ENCODE measurements at places on chromosomes 3 and 15.

DNA sequence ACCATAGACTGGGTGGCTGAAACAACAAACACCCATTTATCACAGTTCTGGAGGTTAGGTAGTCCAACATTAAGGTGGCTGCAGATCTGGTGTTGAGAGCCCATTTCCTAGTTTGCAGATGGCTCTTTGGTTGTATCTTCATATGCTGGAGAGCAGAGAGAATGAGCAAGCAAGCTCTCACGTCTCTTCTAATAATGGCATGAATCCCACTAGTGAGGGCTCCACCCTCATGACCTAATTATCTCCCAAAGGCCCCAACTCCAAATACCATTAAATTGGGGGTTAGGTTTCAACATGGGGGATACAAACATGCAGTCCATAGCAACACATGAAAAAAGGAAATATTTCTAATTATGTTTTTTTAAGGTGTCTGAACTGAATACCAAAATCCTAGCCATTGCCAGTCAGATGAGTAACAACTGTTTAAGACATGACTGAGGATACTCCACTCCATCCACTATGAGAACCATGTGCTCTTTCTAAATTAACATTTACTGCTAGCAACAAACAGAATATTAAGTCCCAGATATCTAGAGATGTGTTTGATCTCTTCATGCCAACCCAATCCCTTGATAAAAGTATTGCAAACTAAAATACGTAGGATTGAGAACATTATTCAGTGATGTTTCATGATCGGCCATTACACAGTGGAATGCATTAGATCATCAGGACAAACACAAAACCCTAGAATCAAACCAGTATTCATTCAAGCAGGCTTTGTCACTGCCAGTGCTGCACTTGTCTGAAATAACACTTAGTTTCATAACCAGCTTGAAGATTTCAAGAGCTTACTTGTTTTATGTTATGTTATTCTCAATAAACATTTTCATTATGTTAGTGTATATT, 340.3 kb downstream of the SLC9A9 start:
- no peak for DNase-seq

- DNase-seq: no peak
Measured at GRCh38 chr3:53346514-53346913, 829 bp downstream of the DCP1A start.

GRCh38 chr15:69131362-69132220, 28.8 kb upstream of the GLCE start:
- DNase-seq: no peak

GRCh38 chr3:72177075-72178050, 392.4 kb upstream of the PROK2 start:
- no peak for DNase-seq

DNA sequence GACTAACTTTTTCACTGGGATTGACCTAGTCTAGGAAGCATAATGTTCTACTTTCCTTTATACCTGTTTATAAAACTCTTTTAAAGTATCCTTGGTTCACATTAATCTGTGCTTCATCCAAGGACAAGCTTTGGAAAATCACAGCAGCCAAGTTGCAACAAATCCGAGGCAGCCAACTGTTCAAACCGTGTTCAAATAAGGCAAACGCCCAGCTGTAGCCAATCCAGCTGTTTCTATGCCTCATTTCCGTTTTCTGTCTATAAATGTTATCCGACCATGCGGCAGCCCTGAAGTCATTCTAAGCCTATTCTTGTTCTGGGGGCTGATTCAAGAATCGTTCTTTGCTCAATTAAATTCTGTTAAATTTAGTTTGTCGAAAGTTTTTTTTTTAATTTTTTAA, 78.3 kb downstream of the FMN1 start:
- no peak for DNase-seq

DNA sequence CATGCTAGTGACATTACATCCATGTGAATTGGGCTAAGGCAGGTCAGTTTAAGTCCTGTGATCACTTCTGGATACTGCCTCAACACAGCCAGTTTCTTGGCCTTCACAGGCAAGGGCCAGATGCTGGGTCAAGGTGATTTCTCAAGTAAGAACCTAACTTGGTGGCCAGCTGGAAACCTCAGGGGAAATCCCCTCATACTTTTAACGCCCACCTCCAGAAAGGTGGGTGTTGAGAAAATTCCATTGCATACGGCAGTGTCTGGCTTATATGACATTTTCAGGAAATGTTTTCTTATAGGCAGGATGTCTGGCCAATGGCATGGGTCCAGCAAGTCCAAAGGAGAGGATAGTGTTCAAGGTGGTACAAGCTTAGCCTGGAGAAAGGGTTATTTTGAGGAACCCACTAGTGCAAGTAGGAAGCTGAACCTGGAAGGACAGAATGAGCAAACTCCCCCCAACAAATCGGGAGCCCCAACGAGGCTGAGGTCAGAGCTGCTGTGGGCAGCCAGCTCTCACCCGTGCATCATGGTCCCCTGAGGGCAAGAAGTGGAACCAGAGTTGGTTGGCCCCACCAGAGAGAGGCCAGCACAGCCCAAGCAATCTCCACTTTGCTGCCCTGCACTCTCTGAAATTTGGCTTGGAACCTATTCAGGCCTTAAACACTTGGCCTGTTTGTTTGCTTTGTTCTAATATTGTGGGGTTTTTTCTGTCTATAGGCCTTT, 135.4 kb downstream of the PDE8A start:
- no peak for DNase-seq

DNA sequence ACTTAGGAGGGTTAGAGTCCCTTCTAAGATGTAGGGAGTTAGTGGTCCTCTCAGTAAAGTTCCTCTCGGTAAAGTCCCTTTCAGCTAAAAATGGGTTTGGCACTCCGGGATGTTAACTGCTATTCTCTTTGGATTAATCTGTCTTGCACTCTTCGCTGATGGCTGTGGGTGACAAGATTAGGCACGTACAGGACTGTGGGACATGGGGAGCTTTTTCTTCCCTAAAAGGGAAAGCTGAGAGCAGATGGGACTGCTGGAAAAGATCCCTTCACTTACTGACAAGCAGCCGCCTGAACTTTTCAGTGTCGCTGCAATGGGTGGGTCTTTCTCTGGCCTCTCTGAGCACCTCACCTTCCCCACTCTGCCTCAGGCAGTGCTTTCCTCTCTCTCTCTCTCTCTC, 16.4 kb upstream of the HHATL start:
- DNase-seq: no peak

DNA sequence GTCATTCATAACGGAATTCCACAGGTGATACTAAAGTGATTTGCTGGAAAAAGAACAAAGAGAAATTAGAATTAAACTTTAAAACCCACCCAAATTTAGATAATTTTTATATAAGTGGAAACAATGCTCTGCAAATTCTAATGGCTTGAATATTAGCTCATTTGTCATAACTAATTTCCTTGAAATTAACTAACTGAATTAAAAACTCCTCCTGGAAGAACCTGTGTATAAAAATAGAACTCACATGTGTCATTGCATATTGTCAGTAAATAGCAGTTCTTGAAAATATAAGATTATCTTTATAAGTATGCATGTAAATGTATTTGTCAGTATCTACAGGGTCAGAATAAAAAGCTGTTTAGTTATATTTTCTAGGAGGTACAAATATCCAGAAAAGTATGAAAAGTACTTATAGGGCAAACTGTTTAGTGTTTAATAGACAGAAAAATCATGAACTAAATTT, 16.3 kb downstream of the ZIC1 start:
- DNase-seq: no peak

DNA sequence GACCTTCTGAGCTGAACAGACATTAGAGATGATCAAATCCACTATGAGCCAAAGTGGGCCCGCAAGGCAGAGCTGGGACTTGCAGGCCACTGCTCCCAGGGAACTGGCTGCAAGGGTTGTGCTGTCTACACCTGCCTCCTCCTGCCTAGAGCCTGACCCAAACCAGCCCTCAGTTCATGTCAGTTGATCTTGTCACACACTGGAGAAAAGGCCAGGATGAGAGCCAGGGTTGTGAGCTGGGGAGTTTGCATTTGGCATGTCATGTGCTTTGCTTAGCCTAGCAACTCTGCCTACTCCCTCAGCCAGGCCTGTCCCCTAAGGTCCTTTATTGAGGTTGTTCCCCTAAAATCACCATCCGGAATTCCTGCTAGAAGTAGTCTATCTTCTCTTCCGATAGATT, 67.8 kb downstream of the RAB11A start:
- DNase-seq: no peak

GRCh38 chr15:69223083-69223813, 62.8 kb downstream of the GLCE start:
- DNase-seq: no peak

DNA sequence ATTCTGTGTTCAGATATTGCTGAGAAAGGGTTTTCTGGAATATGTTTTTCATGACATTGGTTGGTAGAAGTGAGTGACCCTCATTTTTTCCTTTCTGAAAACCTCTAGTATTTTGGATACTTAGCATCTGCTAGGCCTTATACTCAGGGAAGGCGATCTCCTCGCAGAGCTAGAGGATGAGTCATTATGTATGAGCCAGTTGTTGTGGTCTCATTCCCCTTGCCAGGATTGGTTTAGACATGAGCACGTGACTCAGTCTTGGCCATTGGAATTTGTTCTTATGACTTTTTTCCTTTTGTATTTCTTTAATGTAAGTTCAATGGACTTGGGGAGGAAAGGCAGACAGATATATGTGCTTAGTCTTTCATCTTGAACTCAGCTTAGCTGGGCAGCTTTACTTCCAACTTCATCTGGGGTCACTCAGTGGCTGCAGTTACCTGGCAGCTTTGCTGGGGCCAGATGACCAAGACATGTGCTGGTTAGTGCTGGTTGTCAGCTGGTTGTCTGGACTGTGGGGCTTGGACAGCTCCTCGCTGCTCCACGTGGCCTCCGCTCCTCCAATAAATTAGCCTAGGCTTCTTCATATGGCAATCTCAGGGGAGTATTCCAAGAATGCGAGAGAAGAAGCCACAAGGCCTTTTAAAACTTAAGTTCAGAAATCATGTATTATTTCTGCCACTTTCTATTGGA, 207.5 kb downstream of the IL20RB start:
- no peak for DNase-seq

- DNase-seq: no peak
Measured at GRCh38 chr3:72488738-72489035, 359.6 kb downstream of the SHQ1 start.

GRCh38 chr3:127000119-127000518, 17.2 kb downstream of the PLXNA1 start:
- DNase-seq: no peak

DNA sequence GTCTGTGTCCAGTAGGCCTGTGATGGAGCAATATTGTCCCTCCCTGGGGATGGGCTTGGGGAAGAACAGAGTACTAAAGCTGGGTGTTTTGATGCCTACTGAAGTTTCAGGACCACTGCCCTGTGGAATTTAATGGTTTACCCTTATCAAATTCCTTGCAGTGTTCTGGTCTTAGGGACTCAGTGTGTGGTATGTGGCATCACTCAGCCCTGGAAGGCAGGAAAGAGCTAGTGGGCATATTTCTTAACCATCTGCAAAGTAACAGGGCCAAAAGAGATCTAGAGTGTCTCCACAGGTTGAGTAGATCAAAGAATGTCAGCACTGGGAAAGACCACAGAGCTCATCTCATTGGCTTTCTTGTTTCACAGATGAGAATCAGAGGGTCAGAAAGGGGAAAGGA, 11.8 kb upstream of the SCN10A start:
- no peak for DNase-seq

DNA sequence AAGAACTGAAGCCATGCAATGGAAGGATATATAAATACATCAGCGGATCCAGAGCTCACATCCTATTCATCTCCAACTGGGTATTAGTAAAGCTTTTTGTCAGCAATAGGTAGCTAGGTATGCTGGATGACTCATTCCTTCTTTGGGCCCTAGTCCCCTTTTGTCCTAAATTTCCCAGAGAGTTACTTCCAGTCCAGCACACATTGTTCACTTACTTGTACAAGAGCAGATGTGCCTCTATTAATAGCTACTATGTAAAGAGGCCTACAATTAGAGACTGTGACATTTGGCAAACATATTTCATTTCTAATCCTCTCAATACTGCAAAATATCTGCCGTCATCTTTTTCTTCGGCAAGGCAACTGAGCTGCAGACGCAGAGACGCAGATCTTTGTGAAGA, 1.7 kb upstream of the SLC4A7 start:
- no peak for DNase-seq

DNA sequence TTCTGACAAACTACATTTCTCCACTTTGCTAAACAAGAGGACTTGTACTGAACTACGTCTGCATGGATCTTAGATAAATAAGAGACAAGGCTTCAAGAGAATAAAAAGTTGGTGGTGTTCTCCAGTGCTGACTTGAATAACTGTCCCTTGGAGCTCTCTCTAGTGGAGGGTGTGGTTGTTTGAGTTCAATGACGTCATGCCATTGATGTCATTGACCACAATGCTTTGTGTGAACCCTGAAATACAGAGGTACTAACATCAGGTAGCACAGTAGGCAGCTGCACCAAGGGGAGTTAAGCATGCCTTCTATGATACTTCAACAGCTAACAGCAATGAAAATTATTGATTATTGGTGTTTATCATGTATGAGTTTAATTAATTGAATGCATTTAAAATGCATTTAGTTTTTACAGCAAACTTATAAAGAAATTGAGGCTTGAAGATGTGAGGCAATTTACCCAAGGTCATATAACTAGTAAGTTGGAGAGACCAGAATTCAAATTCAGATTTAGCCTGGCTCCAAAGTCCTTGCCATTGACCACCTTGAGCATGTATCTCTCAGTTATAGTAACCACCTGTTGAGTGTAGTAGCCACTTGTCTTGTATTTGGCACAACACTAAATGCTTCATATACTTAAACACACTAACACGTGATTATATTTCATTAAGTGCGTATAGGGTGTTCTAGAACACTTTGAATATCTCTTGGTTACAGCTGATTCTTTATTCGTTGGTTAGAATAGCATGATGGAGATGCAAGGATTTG, 126.0 kb upstream of the ANKRD28 start:
- no peak for DNase-seq

GRCh38 chr15:36347272-36347858, 232.1 kb upstream of the CDIN1 start:
- no peak for DNase-seq

- DNase-seq: no peak
Measured at GRCh38 chr3:111506435-111506834, 35.6 kb upstream of the CD96 start.

- no peak for DNase-seq
Measured at GRCh38 chr15:78213956-78214355, 20.4 kb downstream of the ACSBG1 start.

DNA sequence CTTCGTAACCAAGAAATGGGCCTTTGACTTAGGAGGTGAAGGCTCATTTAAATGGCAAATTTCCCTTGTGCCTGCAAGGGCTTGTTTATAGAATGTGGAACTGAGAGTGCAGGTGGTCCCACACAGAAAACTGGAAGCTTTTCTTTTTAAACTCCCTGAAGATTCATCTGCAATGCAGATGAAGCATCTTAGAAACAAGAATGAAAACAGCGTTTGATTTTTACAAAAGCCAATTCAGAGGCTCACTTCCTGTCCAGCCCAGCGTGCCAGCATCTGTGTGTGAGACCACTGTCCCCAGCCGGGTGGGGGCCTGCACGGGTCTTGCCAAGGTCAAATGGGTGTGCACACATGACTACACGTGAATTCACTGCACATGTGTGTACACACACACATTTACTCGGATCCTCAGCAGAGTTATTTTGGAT, 94.7 kb downstream of the LINGO1 start:
- DNase-seq: no peak

All from SW 1271 (cell line).